ENCODE measurements at places on chromosomes 5 and 9.

GRCh38 chr9:124265551-124265950 is 7.8 kb downstream of the NEK6 start:
- DNase-seq: no peak

GRCh38 chr9:115182264-115182663 is 64.3 kb upstream of the TNC start:
- DNase-seq: no peak

DNA sequence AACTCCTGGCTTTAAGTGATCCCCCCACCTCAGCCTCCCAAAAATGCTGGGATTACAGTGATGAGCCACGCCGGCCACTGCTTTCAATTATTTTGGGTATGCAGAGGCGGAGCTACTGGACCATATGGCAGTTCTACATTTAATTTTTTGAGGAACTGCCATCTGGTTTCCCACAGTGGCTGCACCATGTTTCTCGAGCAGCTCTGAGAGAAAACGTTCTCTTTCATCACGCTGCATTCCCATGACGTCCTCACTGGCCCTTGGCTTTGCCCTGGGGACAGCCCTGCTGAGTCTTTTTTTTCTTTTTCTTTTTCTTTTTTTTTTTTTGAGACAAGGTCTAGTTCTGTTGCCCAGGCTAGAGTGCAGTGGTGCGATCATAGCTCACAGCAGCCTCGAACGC is 35.5 kb upstream of the GRHPR start:
- no peak for DNase-seq

DNA sequence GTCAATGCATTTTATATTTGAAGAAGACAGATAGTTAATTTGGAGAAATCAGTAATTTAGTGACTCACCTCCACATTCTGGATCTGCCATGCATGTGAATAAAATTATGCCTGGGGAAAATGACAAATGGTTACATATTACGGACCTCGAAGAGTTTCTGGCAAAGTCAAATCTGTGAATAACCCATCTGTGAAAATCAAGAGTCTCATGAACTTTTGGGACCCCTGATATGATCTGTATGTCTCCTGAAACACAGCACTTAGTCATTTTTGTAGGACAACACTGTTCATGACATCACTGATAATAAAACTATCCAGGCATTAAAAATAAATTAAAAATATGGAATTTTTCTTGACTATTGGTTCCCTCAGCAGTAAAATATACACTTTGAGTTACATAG is 584.5 kb downstream of the TLE4 start:
- no peak for DNase-seq

GRCh38 chr9:34185778-34186551 is 7.1 kb downstream of the UBAP1 start:
- DNase-seq: peak; percentile 40
